ENCODE measurements at places on chromosomes 5 and 9.

- peak; percentile 47 for DNase-seq
These were observed 24.6 kb downstream of the NR2F1 start for GRCh38 chr5:93607367-93608258.

- no peak for DNase-seq
These were observed 75.1 kb downstream of the AMBP start for GRCh38 chr9:114002986-114003350.

DNA sequence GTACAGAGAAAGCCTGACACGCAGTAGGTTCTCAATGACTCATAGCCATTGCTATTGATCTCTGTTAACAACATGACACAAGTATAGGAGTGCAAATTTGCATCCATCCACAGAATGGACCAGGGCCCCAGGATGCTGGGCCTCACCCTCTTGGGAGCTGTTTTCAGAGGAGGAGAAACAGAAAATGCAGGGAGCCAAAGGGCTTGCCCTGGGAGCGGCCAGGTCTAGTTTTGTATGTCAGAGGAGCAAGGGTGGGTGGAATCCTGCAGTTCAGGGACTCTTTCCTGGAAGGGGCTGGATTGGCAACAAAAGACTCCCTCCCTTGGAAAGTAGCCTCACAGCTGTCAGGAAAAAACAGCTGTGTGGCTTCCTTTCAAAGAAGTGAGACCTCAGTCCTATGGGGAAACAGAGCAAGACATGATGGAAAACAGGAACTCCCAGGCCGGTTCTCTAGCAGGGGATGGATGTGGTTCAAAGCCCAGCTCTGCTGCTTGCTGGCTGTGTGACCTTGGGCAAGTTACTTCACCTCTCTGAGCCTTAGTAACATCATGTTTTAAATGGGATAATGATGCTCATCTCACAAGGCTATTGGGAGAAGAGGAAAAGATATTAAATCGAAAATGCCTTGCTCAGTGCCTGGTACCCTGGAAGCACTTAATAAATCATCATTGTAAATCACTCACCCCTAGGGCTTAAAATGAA is 50.5 kb upstream of the SH3PXD2B start:
- no peak for DNase-seq

GRCh38 chr9:124723352-124723751 is 47.8 kb downstream of the NR6A1 start:
- no peak for DNase-seq

- no peak for DNase-seq
These were observed 124.0 kb downstream of the ESM1 start for GRCh38 chr5:54861212-54861894.

- no peak for DNase-seq
These were observed 627.6 kb upstream of the SGCD start for GRCh38 chr5:155699385-155699784.
